ENCODE measurements at places on chromosomes 13 and 19. TPM values are rescaled to one million over a fixed set of nuclear protein-coding genes. Genes with fewer than 3 reads are reported as not detected.

DNA sequence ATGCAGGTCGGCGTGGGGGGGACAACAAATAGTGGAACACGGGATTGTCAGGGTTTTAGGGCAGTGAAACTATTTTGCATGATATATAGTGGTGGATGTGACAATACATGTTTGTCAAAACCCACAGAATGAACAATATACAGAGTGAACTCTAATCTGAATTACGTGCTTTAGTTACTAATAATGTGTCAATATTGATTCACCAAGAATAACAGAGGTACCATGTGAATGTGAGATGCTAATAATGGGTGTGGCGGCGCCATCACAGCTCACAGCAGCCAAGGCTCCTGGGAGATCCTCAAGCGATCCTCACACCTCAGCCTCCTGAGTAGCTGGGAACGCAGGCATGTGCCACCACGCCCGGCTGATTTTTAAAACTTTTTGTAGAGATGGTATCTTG, 12.9 kb downstream of the ELAVL1 start:
- DNase-seq = no peak

DNA sequence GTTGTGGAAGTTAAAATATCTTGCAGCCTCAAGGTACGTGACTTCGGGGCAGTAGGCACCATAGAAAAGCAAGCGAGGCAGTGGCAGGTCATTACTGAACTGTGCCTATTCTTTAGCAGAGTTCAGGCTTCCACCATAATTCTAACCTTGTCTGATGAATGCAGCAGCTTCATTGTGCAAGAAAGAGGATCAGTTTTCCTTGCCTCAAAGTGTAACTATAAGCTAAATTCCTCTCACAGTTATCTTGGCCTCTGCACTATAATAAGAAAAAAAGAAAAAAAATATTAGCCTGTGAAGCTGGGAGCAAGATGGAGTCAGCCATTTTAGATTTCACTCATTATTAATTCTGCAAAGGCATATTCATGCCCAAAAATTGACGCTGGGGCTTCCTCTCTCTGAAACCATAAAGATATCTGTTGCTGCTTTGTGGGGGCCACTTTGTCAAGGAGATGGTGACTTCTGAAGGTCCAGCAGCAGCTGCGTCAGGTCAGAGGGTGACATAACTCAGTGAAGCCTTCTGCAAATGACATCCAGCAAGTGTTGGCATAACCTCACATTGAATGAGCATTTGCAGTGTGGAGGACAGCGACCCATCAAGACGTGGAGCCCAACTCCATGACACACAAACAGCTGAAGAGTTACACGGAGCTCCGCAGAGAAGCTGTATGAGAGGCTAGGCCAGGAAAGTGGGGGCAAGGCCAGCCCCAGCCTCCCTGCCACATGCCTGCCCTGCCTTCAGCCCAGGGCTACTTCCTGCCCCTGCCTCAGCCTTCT, 23.1 kb upstream of the SACS start:
- DNase-seq = no peak

- DNase-seq = no peak
Measured at GRCh38 chr19:18089726-18090125, 3.0 kb upstream of the IL12RB1 start.

DNA sequence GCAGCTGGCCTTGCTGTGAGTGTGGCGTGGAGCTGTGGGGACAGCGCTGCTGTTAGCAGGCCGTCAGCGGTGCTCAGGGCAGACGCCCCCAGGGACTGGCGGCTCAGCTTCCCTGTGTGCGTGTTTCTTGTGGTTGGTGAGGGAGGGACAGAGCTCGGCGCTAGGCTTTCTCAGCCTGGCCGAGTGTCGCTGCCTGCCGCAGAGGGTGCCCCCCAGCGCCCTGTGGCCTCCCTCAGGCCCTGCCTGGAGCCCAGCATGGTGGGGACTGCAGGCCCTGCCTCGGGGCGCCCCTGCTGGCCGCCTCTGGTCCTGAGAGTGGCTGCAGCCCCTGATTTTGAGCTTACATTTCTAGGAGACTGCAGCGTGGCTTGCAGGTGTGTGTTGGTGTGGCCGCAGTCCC, 35.5 kb downstream of the DOT1L start:
- DNase-seq = no peak

The CPB2 gene
- total RNA-seq = not detected

The GADD45B gene
- total RNA-seq = 120 TPM

DNA sequence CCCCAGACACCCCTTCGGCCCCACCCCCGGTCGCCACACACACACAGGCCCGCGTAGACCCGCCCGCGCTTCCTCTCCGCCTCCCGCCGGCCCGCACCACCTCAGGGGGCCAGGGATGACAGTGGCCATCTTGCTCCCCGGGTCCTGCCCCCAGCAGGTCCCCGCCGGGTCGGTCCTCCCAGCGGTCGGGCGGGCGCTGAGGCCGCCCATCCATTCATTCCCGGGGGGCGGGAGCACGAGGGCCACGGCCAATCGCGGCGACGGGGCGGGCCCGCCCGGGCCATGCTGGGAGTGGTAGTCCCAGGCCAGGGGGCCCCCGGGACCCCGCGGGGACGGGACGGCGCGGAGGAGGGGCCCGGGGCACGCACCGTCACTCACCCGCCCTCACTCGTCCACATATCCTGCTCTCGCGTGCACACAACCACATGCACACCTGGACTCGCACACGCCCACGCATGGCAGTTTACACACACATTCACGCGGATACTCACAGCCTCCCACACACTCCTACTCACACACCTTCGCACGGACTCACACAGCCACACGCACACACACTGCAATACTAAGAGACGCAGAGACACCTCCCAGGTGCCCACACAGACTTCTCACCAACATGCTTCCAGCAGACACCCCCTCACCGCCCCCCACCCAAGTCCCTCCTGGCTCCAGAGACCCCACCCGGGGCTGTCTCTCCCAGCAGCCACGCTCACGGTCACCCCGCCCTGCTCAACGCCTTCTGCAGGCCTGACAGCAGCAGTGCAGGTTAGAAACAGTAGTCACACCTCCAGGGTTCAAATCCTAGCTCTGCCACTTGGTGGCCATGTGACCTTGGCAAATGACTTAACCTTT, at the start of gene DPF1:
TSS of gene DPF1 (minus strand) at position 209 of the 849 bp plus-strand sequence. CDS start at position 129, 80 bp downstream.
- DNase-seq = no peak

The KLK14 gene
- not detected for total RNA-seq

DNA sequence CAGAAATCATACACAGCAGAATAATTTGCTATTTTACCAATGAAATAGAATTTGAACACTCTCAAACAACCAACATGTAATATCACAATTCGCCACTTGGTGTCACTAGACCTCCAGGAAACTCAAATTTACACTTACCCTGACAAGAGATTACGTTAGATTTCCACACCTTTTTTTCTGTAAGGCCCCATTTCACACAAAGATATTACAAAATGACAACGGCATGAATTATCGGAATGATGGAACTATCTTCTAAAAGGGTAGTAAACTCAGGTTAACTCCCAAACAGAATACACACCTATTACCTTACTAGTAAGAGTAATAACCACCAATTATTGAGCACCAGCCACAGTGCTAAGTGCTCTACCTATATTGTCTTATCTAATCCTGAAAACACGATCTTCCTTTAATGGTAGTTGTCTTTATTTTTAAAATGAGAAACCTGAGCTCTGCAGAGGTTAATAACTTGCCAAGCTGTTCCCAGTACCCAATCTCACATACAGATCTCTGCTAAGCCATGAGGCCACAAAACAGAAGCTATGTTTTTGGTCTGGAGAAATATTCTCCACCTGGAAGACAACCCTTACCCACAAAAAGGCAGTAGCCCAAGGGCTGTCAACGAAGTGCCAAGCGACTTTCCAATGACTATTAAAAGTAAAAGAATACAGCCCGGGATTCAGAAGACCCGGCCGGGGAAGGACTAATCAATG, 152.4 kb downstream of the DCLK1 start:
- no peak for DNase-seq

DNA sequence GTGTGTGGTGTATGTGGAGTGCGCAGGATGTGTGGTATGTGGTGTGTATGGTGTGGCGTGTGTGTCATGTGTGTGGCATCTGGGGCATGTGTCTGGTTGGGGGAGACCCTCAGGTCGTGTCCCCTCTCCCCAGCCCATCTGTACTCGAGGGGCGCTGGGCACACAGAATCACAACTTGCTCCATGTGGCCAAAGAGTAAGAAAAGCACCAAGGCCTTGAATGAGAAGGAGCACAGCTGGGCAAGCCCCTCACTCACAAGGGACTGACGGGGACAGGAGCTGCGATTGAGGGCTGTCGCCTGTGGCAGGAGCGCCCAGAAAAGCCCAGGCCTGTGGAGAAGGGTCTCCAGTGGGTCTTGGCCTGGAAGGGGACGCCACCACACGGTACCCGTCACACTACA, 62.8 kb downstream of the PEPD start:
- DNase-seq = no peak

GRCh38 chr13:75076476-75076875, 405.5 kb downstream of the TBC1D4 start:
- DNase-seq = no peak

DNA sequence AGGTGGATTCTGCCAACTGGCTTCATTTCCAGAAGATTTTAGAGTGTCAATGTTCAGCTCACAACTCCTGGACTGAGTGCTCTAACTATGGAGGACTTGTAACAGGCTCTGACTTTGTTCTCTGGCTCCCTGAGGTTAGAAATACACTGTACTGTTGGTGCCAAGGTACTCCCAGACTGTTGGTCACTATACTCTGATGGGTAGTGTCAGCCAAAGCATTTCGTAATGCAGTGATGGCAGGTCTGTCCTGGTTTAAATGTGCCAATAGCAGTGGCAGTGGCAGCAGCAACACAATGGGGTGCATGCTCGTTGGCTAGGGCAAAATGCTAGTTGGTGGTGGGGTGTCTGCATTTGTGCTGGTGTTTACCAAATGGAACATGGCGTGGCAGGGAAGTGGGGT, 472.2 kb downstream of the TDRD3 start:
- DNase-seq = no peak

The GNG8 gene
- total RNA-seq = not detected
